SJSA1 (cell line): ENCODE measurements at places on chromosomes 7 and 10. TPM values are rescaled to one million over a fixed set of nuclear protein-coding genes. Genes with fewer than 3 reads are reported as not detected.

DNA sequence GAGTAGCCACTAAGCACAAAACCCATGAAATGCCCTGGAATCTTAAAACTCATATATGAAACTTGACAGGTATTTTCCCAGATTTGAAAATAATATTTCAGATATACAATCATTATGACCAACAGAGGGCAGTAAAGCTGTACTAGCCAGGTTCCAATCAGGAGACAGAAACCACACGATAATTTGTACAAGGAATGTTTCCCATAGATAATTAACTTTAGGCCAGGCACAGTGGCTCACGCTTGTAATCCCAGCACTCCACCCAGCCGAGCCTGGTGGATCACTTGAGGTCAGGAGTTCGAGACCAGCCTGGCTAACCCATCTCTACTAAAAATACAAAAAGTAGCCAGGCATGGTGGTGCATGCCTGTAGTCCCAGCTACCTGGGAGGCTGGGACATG, 31.0 kb upstream of the NUB1 start:
- no peaks in the 10 kb centered on the region; the same call in none of the 2 replicates for H3K27me3 ChIP-seq
- no peaks in the 10 kb centered on the region for H3K4me1 ChIP-seq

Gene SOSTDC1
- total RNA-seq = 0.25 and 3.0 TPM in 2 replicates

DNA sequence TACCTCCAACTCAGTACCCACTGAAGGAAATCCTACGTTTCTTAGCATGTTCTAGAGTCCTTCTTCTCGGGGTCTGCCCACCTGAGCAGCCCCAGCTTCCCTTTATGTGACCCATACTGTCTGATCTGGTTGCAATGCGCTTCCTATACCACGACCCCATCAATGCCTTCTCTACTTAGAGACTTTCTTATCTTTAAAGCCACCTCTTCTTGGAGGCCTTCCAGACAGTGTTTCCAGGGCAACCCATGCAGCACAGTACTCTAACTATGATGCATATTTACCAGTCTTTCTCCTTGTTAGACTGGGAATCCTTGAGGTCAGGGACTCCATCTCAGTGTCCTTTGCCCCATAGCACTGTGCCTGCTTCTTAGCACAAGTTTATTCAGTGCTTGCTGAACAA, 54.5 kb upstream of the SLF2 start:
- DNase-seq = no peak
- no peaks in the 10 kb centered on the region for H3K36me3 ChIP-seq
- H3K27me3 ChIP-seq = peaks cover 68% of the 10 kb centered on the region
- H3K4me1 ChIP-seq = no peaks in the 10 kb centered on the region

Gene SLC18A2
- not detected in 2 replicates for total RNA-seq

DNA sequence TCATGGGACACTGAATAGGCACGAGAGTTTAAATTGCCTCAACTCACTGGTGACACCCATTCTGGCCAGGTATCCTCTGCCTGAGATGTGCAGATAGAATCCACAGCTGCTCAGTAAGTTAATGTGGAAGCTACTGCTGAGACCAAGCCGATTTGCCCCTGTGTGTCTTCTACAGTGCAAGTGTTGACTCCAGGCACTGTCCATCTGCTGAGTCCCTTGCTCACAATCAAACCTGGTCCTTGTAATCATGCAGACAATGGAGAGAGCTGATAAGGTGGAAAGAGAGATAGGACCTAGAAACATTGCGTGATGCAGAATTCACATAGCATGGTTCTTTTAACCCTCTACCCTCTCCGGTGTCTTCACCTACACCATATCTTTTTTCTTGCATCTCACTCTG, 101.4 kb downstream of the ITGB8 start:
- no peaks in the 10 kb centered on the region for H3K27me3 ChIP-seq
- no peaks in the 10 kb centered on the region for H3K36me3 ChIP-seq
- H3K27ac ChIP-seq = no peak overlapping the region

Gene TMEM229A
- not detected in 2 replicates for total RNA-seq

GRCh38 chr7:33251301-33251700, 121.9 kb downstream of the BBS9 start:
- no peaks in the 10 kb centered on the region for H3K36me3 ChIP-seq
- H3K27me3 ChIP-seq = no peaks in the 10 kb centered on the region
- DNase-seq = no peak
- no peaks in the 10 kb centered on the region for H3K4me1 ChIP-seq
- H3K27ac ChIP-seq = no peak overlapping the region

- no peaks in the 10 kb centered on the region for H3K36me3 ChIP-seq
- H3K27ac ChIP-seq = 0 out of 2 replicates have a peak overlapping the region, but pooled peaks have one; percentile 25
- no peaks in the 10 kb centered on the region for H3K27me3 ChIP-seq
- H3K4me3 ChIP-seq = no peak overlapping the region
- H3K4me1 ChIP-seq = peaks cover 11% of the 10 kb centered on the region
- peak; percentile 59 for DNase-seq
Measured at GRCh38 chr10:31650010-31650409, 278.6 kb downstream of the ARHGAP12 start.

DNA sequence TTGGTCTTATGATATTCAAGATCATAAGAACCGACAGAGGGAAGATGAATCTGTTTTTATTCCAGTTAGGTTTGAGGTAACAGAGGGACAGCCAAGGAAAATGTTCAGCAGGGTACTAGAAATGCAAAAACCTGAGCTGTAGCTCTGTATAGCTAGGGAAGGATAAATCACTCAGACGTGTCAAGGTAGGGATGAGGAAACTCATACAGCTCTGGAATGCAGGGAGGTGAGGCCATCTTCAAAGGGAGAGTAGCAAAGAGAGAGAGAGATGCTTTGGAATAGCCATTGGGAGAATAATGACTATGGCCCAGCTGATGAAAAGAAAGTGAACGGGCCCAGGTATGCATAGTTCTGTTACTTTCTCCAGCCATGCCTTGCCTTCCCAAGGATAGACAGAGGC, 77.8 kb downstream of the PAX2 start:
- peaks cover 94% of the 10 kb centered on the region for H3K27me3 ChIP-seq
- H3K4me1 ChIP-seq = peaks cover 18% of the 10 kb centered on the region
- no peak for DNase-seq
- H3K4me3 ChIP-seq = no peak overlapping the region

DNA sequence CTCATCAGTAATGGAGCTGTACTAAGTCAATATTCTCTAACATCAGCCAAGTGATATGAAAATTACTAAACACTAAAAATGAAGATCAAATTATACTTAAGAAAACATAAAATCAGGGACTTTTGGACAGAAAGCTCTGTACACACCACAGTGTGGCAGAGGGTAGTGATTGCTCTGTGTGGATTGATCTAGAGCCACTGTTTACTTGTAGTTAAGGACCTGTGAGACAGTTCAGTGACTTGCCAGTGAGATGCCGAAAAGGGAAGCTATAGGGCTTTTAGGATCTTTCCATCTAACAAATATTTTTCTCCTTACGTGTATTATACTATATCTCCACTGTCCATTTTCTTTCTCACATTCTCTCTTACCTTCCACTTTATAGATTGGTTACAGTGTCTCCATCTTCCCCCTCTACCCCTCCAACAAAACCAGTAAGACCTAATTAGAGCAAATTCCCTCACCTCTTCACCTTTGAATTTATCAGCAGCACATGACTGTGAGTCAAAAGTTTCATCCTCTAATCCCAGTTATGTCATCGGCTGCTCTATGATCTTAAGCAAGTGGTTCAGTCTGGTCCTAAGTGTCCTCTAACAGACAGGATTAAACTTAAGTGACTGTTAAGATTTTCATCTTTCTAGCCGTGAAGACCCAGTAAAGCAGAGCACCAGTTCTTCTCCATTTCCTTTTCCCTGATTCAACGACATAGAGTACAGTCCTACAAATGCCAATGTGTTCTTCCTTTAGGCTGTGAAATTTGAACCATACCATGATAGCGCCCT, 6.9 kb downstream of the PIK3CG start:
- no peaks in the 10 kb centered on the region for H3K27me3 ChIP-seq
- no peak overlapping the region for H3K27ac ChIP-seq
- no peaks in the 10 kb centered on the region for H3K4me1 ChIP-seq
- H3K36me3 ChIP-seq = no peaks in the 10 kb centered on the region

DNA sequence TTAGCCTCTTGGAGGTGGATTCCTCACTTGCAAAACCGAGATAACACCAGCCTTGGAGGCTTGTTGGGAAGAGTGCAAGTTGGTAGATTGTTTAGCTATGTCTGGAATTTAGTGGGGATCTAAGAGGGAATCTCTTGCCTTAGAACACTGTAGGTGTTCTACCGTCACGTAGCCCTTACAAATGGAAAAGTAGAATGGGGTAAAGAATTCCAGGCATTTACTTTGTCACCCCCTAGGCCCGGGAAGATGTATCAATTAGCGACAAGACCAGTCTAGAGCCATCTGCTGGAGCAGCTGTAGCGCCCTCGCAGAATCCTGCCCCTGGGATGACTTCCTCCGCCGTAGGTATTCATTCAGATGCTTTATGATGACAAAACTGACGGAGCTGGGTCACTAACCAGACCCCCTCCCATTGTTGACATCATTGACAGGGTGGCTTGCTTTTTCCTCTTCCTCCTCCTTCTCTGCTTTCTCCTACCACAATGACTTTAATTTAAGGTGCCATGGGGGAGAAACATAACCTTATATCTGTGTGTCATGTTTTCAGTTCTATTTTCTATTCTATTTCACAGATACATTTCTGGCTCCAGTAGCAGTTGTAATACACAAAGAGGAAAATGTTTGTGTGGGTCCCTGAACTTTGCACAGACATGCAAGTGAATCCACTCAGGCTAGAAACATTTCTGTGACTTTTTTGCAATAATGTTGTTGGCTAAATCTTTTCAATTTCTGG, 262.6 kb upstream of the LYZL1 start:
- no peak overlapping the region for H3K27ac ChIP-seq
- DNase-seq = no peak
- no peaks in the 10 kb centered on the region for H3K36me3 ChIP-seq

Gene ZC3HAV1L
- total RNA-seq = 7.5 and 15.2 TPM in 2 replicates

DNA sequence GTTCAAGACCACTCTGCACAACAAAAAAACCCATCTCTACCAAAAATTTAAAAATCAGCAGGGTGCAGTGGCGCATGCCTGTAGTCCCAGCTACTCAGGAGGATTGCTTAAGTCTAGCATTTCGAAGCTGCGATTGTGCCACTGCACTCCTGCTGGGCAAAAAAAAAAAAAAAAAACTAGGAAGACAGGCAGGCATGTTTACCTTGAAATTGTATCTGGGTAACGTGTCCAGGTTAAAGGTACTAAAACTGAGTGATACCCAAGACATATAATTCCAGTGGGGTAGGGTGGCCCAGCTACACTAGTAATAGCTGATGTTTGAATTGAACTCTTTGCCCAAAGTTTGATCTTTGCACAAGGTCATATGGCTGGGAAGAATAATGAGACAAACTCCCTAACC, 16.2 kb downstream of the GHITM start:
- H3K27ac ChIP-seq = no peak overlapping the region
- H3K4me3 ChIP-seq = no peak overlapping the region
- peaks cover 4% of the 10 kb centered on the region; the same call in 1 of the 2 replicates for H3K27me3 ChIP-seq

- no peaks in the 10 kb centered on the region for H3K4me1 ChIP-seq
- H3K36me3 ChIP-seq = no peaks in the 10 kb centered on the region
- no peak overlapping the region for H3K27ac ChIP-seq
Measured at GRCh38 chr7:49639068-49639593, 134.3 kb upstream of the VWC2 start.

DNA sequence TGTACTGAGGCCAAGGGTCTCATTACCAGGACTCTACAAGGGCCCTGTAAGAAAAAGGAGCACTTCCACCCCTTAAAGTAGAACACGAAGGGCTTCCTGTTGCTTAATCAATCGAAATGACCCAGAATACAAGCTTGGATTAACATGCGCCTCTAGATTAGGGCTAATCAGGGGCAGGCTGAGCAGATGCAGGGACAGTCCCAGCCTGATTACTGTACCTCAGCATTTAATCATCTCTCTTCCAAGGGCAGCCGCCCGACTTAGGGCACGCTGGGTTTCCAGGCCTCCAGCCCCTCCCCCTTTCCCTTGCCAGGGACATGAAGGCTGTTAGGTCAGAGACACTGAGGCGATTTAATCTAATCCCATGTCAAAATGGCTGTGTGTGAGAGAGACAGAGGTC, 138.6 kb downstream of the NRF1 start:
- H3K36me3 ChIP-seq = peaks cover 8% of the 10 kb centered on the region; the same call in 1 of the 2 replicates
- no peak for DNase-seq
- H3K27ac ChIP-seq = no peak overlapping the region
- no peak overlapping the region for H3K4me3 ChIP-seq

DNA sequence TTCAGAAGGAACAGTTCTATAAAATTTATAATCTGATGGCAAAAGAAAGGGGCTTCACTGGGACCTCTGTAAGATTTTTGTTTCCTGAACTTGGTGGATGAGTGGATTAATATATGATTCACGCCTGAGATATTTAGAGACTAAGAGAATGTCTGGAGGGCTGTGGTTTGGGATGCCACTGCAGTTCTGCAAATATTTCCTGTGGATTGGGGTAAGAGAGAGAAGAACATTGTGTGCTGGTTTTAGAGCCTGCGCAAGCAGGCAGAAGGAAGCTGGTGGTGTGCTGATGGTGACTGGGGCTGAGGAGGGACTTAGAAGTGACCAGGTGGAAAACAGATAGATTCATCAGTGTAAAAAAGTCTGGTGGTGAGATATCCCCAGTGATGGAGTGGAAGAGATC, 87.0 kb downstream of the SUGCT start:
- no peaks in the 10 kb centered on the region for H3K27me3 ChIP-seq
- peak overlapping the region; percentile 96 for H3K27ac ChIP-seq
- peak; percentile 85 for DNase-seq
- H3K4me1 ChIP-seq = peaks cover 49% of the 10 kb centered on the region

Gene COBL
- not detected in 2 replicates for total RNA-seq

DNA sequence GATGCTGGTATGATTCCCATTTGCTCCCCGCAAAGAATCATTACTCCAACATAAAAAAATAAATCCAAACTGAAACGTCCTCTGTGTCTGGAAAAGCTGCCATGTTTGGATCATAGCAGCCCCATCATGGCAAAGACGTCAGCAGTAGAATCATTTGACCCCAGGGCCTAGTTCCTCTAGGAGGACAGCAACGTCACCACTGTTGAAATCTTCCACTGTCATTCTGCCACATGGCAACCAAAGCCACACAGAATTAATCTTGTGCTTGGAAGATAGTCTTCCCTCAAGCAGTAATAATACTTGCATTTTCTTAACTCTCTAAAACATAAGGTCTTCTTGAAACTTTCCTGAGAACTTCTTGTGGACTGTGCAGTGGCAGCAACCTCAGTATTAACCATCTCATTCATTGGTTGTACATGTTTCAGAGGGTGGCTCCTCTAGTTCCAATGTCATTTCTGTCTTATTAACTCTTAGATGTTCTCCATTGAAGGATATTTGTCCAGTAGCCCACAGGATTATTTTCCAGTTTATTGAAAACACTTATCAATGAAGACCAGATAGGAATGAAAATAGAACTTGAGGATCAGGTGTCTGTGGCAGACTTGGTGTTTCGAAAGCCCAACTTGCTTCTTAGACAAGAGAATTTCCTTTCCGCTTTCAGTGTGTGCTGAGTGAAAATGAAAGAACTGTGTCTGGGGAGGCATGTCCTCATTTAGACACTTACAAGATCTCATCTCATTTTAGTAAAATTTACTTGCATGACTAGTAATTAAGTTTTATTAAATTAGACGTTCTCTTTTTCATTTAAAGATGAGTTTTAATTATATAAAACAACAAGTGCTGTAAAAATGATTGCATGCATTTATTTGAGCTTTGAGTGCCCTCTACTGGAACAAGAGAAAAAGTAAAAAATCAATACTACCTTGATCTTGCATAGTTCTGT, 28.9 kb upstream of the INHBA start:
- H3K27ac ChIP-seq = no peak overlapping the region
- no peak for DNase-seq
- no peaks in the 10 kb centered on the region for H3K36me3 ChIP-seq
- peaks cover 33% of the 10 kb centered on the region for H3K4me1 ChIP-seq
- no peaks in the 10 kb centered on the region for H3K27me3 ChIP-seq

- H3K4me1 ChIP-seq = no peaks in the 10 kb centered on the region
- H3K27me3 ChIP-seq = no peaks in the 10 kb centered on the region; the same call in 1 of the 2 replicates
- no peak for DNase-seq
- H3K27ac ChIP-seq = no peak overlapping the region
Measured at GRCh38 chr10:47076949-47077361, 165.7 kb downstream of the PTPN20 start.

Gene C10orf62
- not detected in 2 replicates for total RNA-seq
